Stimulated activated CD4-positive, alpha-beta T cell treated with anti-CD3 and anti-CD28 coated beads, Interleukin-4, amount 100 ng/mL, for 48 hours (primary cell): ENCODE measurements at places on chromosomes 5 and 9.

DNA sequence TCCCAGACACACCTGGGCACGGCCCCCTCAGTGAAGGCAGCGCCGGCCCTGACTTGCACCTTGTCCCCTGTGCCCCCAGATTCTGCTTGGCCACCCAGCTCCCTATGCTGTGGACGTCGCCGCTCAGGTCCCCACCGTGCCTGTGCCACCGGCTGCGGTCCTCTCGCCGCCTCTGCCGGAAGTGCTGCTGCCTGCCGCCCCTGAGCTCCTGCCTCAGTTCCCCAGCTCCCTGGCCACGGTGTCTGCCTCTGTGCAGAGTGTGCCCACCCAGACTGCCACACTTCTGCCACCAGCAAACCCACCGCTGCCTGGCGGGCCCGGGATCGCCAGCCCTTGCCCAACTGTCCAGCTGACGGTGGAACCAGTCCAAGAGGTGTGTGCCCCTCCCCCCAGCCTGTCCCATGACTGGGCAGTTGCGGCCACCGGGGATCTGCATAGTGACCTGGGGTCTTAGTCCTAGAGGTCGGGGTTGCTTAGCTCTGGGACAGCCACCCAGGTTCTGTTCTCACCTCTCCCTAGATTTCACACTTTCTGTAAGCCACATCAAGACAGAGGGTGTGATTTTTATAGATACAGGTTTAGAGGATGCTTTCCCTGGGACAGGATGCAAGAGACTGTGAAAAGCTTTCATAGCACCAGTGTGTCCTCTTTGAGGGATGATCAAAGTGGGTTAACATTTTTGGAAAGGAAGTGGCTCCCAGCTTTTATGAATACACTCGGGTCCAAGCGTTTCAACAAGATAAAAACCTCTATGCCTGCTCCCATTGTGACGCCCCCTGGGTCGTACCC, 78.0 kb downstream of the WNK2 start:
- no peak for DNase-seq

DNA sequence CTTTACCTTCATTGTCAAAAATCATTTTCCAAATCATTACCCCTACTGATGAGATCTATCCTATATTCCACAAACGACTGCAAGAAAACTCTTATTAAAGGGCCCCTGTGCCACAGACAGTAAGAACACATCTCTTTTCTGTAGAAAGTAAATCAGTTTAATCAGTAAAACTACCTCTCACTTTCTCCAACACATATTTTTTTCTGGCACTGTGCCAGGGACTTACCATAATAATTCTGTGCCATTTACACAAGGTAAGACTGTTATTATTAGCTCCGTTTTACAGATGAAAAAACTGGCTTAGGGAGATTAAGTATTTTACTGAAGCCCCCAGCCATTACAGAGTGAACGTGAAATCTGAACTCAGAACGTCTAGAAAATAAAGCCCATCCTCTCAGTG, 587.0 kb upstream of the COX7C start:
- DNase-seq, result no peak

- no peak for DNase-seq
These were observed 101.7 kb downstream of the GDNF start for GRCh38 chr5:37738057-37738691.

- no peak for DNase-seq
These were observed 49.0 kb downstream of the DAPK1 start for GRCh38 chr9:87546704-87547103.

DNA sequence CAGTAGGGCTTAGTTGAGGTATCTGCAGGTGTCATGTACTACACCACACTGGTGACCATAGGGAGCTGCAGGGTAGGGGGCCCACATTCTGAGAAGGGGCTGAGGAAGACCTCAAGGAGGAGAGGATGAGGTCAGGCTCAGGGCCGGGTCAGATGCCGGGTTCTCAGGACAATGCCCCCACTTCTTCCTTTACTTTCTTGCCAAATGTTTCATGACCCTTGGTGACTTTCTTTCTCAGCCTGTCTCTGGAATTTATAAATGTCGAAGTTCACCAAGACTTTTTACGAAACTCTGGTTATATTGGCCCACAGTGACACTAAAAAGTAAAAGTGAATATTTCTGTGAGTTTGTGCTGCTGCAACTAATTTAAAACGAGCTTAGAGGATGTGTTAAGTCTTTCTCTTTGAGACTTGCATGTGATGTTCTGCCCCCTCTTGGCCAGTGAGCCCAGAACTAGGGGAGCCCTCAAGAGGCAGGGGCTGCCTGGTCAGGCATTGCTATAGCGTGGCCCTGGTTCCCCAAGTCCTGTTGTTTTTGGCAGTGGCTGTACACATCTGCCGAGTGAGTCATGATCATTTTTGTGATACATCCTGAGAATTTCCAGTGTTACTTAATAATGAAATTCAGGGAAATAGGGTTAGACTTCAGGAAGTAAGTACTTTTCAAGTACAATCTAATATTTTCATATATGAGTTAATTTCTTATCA, 11.2 kb downstream of the ACO1 start:
- no peak for DNase-seq

DNA sequence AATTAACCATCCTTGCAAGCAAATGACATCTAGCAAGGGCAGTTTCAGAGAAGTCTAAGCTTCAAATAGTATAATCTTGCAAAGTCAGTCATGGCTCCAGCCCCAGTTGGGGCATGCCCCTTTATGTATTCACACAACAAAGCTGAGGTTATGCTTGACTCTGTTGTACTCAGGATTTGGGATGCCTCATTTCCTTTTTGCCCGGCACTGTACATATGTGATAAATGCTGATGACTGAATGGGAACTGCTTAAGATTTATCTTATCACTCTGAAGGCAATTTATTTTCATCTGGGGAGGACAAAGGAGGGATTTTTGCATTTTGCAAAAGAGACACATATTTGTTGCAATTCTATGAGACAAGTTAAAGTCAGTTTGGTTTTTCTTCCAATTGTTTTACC, 219.2 kb downstream of the TRPM3 start:
- DNase-seq, result no peak

DNA sequence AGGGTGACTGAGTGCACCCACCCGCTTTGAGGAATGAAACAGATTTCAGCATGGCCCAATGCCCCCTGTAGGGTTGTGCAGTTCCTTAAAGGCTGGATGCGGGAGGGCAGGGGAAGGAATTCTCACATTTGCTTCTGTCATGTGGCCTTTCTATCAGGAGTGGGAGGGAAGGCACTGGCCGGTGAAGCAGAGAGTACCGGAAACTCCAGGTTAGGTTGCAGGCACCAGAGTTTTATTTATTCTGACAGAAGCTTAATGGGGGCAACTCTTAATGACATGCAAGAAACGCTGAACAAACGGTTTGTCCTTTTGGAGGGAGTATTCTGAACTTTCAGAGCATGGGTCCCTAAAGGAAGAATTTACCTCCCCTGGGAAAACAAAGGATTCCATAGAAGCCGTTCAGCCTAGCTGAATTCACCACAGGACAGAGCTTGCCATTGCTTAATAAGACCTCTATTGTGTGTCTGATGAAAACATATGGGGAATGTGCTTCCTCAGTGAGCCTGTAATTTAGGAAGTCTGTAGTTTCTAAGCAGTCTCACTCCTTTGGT, 44.1 kb upstream of the EQTN start:
- DNase-seq, result no peak

- DNase-seq, result no peak
These were observed 147.3 kb downstream of the CACNA1B start for GRCh38 chr9:138024831-138025291.

DNA sequence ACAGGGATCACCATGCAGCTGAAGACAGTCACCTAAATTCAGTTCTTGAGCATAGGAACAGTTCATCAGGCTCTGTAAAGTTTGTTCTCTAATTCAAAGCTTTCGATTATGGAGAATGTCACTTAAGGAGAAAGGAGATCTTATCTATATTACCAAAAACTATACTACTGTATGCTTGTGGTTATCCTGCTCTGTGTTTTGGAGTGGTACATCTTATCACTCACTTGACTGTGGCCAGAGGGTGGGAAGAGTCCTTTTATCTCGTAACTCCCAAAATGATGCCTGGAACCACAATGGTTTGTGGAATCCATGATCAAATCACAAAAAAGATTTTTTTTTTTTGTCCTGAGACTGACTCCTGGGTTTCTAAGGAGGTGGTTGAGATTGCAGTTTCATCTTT, 230.7 kb downstream of the COMMD10 start:
- DNase-seq, result no peak

DNA sequence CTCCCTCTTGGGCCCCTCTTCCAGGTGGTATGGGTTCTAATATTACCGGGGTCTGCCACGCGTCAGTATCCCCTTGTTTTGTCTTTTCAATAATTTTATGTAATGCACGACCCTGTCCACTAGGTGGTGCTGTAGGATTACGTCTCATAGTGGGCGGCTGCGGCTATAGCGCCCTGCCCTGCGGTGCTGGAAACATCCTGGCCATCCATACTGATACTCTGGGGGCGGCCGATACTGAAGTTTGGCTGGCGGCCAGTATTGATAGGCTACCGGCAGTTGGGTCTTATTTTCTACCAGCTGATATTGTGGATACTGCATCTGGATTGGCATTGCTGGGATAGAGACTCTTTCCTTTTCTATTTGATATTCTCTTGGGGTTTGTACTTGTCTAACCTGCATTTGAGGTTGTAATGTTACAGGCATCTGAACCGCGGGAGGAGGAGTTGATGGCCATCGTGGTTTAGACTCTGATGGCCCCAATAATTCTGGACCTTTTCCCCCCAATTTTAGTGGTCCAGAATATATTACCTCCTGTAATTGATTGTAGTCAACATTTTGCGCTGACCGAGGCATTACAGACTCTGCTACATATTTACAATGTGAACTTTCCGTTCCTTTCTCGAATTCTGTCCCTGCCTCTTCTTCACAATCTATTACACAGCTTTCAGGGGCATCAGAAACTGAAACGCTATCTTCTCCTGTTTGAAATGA, 3.3 kb upstream of the TMEM141 start:
- peak; percentile 66 for DNase-seq

DNA sequence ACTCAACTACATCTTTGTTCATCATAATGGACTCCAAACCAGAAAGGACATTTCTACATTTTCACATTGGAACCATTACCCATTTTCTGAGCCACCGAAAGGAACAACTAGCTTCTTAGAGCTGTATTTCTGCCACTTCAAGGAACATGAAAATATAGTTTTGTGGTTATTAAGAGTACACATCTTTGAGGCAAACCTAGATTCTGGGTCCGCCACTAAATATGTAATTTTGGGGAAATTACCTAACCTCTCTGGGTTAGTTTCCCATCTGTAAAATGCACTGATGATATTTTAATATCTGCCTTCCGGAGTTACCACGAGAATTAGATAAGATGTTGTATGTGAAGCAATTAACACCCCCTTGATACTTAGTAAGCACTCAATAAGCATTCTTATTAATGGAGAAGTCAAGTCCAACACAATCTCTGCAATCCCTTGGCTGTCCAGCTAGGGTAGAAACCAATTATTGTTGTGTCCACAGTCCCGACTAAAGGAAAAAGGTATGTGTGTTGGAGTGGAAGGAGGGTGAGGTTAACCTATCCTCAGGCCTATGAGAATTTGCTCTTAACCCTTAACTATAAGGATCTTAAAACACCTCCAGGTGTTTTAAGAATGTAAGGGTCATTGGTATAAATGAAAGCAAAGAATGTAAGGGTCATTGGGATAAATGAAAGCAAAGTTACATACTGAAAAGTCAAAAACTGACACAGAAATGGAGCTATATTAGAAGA, 94.0 kb upstream of the PTGER4 start:
- no peak for DNase-seq

DNA sequence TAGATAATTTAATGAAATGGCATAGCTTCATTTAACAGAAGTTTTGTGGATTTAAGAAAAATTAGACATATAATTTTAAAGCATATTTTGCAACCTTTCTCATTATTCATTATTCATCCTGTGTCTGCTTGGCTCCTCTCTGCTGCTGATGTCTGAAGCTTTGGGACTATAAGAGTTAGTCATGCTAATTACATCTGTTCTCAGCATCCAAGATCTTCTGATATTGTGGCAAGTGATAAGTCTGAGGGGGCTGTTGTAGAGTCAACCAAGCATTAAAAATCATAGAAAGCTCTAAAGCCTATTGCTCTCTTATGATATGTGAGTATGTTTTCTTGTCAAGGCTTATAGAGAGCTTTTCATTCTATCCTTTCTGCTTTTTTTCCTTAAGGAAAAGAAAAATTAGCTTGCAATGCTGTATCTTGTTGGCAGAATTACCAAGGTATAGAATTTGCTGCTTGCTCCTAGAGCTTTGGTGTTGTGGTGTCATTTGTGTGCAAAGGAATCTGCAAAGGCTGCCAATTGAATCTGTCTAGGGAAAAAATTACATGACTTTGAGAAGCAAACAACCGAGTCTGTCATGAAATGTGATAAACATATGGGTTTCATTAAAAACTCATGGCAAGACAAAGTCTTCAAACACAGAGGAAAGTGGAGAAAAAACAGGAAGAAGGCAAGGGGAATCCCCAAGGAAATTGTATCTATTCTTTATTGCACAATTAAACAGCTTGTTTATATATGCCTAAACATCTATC, 156.1 kb upstream of the DAB2 start:
- no peak for DNase-seq

GRCh38 chr5:91591076-91591475, 208.0 kb upstream of the ARRDC3 start:
- no peak for DNase-seq

GRCh38 chr5:128253161-128253560, 169.6 kb downstream of the SLC12A2 start:
- no peak for DNase-seq

DNA sequence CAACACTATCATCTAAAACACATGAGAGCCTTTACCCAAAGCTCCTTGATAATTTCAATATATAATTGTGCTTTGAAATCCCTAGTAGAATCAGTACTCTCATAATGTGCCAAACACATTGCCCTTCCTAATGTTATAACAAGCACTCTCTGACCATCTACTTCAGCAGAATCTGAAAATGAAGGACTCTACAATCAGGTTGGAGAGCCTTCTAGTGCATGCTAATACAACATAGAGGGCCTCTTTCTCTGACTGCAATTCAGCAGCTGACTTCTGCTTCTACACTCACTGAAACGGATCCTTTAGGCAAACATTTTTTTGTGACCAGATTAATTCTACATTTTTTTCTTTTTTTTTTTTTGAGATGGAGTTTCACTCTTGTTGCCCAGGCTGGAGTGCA, 155.6 kb downstream of the EPB41L4A start:
- no peak for DNase-seq

DNA sequence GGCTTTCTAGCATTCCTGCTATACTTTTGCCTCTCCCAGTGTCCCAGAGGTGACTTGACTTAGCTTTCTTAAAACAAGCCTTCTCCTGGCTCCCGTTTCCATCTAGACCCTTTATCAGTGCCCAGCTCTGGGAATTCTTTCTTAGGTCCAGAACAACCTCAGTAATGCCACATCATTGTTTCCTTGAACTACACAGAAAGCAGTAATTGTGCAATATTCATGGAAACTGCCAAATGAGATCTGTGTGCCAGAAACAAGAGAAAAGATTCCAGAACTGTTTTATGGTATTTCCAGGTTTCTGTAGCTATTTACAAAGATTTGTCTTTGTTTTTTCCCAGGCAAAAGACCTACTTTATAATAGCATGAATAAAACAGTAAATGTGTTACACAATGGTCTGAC, 391.3 kb downstream of the SLCO4C1 start:
- DNase-seq, result no peak
